ENCODE measurements at places on chromosomes 2 and 18.
A peak's percentile ranks its signal among the peaks of the same experiment; 100 is the strongest.

GRCh38 chr2:62415518-62415917, 90.5 kb downstream of the TMEM17 start:
- DNase-seq: no peak

- no peak for DNase-seq
These were observed at the start of gene SLC14A1 for GRCh38 chr18:45723567-45724355. SLC14A1 (plus strand) TSS chr18:45724181; CDS start chr18:45730321, 6,140 bp downstream.

DNA sequence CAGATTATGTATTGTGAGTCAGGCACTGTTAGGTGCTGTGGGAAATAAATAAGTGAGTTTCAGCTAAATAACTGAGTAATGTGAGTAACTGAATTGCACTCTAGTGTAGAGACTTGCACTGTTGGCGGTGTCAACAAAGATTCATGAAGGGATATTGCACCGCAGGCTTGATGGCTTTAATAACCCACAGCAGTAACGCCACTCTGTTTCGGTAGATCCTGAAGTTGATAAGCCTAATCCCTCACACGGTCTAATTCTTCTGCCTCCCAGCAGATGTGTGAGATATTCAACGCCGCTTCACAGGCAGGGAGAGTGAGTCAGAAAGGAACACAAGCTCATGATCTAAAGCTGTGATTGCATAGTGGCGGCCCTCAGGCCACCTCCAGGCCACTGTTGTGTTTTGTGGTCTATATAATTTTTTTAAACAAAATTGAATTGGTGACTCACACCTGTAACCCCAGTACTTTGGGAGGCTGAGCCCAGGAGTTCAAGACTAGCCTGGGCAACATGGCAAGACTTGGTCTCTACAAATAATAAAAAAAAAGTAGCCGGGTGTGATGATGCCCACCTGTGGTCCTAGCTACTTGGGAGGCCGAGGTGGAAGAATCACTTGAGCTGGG, 94.3 kb downstream of the LIPG start:
- peak; percentile 41 for DNase-seq

DNA sequence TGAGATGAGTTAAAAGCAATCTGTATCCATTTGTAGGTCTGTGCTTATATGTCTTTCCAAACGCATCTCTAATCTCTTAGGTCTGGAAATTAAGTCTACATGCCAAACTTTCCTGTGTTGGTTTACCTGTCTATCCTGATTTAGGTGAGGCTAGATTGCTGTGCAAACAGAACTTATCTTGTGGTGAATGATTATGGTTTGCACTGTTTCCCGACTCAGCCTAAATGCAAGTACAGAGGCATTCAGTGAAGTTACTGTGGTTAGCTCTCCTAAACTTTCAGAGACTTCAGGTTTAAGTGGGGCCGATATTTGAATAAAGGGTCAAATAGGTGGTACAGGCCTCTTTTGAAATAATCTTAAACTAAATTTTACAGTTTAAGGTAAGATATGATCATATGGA, 103.5 kb downstream of the ICOS start:
- DNase-seq: no peak

- DNase-seq: no peak
These were observed 25.8 kb downstream of the PLEKHA3 start for GRCh38 chr2:178506101-178506500.

GRCh38 chr18:78621141-78621755, 358.4 kb upstream of the SALL3 start:
- no peak for DNase-seq

- no peak for DNase-seq
These were observed 78.7 kb downstream of the NCAPH start for GRCh38 chr2:96414161-96414710.

- no peak for DNase-seq
These were observed 104.3 kb downstream of the ARL6IP6 start for GRCh38 chr2:152822676-152823075.

DNA sequence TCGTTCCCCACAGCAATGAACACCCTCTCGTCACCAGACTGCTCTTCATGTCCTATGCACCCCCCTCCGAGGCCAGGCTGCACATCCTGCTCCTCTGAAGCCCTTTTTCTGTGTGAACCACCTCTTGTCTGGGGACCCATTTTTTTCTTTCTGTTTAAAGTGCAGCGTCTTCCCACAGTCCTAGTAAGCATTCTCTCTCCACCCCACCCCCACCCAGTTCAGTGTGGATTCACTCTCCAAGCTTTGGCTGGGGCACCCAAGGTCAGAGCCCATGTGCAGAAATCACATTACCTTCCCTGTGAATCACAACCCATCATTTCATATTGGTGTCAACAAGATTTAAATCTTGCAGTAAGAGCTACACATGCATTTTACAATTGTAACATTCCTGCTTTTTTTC, 26.4 kb upstream of the PKDCC start:
- peak; percentile 33 for DNase-seq

DNA sequence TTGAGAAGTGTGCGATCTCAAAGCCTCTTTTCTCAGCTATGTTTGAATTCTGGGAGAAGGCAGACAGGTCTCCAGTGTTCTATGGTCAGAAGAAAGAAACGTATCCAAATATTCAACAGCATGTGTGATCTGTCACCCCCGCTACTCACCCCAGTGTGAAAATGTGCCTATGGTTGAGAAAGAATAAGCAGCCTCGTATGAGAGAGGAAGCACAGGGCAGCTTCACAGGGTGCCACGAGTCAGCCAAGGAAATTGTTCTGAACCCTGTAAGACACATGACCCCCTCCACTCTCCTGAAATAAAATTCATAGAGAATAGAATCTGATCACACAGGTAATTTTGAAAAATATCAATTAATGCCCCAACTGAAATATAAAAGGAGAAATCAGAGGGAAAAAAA, 8.0 kb upstream of the SF3B1 start:
- DNase-seq: no peak

- DNase-seq: no peak
These were observed 322.9 kb upstream of the RAB12 start for GRCh38 chr18:8286303-8286702.

- DNase-seq: no peak
These were observed 5.4 kb downstream of the ITSN2 start for GRCh38 chr2:24354957-24355356.

- DNase-seq: no peak
These were observed 144.1 kb downstream of the MYO1B start for GRCh38 chr2:191389288-191389687.

- DNase-seq: no peak
These were observed 69.4 kb downstream of the CABLES1 start for GRCh38 chr18:23204589-23205235.

DNA sequence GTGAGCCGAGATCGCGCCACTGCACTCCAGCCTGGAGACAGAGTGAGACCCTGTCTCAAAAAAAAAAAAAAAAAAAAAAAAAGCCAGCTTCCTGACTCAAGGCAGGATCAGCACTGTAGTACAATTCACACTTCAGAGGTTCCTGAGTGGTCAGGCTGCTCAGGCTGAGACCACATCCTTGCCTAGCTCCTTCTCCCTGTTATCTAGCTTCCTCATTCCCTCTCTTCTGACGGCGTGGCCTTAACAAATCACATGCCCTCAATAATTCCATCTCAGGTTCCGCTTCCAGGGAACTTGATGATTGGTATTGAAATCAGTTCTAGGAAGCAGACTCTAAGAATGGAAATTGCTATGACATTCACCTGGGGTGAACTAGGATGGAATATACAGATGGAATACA, 29.8 kb upstream of the KDM3A start:
- DNase-seq: no peak

DNA sequence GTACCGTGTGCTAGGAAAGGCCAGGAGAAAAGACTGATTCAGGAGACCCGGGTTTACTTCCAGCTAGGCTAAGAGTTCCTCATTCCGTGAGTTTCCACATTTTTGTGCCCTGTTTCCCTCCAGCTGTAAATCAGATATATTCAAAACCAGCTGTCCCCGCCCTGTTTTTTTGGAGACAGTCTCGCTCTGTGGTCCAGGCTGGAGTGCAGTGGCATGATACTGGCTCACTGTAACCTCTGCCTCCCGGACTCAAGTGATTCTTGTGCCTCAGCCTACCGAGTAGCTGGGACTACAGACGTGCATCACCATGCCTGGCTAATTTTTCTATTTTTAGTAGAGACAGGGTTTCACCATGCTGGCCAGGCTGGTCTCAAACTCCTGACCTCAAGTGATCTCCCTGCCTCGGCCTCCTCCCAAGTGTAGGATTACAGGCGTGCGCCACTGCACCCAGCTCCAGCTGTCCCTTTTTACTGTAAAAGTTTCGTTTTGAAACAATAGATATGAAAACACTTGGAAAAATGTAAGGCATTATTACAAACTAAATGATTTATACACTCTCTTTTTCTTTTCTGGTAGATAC, 112.8 kb upstream of the SEC11C start:
- DNase-seq: no peak

DNA sequence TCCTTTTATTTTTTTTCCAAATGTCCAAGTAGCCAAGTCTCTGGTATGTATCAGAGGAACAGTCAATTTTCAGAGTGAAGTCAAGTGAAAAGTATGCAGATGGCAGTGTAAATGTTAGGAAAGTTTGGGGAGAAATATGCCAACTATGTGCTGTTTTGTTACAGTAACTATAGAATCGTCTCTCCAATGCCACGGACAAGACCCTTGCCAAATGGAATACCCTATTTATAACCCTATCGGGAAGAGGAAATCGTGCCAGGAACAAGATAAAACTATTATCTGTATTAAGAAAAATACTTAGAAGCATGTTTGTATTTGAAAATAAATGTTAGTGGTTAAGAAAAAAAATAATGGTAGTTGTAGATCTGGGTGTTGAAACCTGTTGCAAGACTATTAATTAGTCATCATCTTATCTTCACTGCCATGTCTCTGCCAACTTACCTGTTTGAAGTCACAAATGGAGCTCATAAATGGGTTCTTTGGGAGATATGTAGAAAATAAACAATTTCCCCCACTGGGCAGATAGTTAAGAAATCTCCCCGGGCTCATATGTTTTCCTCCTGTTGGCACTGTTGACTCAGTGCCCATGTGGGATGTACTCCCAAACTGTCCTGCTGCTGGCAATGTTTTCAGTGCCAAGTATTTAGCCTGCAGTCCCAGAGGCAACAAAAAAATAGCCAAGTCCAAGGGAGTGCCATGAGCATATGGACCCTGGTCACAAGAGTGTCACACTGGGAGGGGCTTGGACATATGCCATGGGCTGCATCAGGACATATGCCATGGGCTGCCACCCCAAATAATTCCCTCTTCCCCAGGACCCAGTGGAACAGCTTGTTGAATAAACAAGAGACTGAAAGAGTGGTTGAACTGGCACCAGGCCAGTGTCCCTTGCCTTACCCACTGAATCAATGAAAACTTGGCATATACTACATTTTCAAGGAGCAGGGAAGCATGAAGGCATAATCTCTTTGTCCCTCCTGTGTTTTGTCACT, 366.9 kb downstream of the OSR1 start:
- DNase-seq: peak; percentile 89

GRCh38 chr18:32200766-32201165, 10.9 kb downstream of the MEP1B start:
- no peak for DNase-seq

DNA sequence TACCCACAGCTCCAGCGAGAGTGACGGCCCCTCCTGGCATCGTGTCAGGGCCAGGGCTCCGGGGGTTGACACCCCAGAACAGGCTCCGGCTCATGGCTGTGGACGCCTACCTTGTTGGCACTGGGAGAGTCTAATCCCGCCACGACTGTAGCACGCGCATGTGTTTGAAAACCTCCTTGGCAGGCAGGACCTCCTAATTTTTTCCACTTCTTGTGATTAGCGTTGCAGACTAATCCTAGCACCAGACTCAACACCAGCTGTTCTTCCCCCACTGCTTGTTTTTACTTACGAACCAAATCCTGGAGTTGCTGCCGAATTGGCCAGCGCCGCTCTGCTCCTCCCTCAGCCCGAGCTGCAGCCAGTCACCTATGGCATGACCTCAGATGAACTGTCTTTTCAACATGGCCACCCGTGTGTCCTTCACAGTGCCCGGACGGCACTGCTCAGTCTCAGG, 110.7 kb downstream of the KLHL29 start:
- no peak for DNase-seq

DNA sequence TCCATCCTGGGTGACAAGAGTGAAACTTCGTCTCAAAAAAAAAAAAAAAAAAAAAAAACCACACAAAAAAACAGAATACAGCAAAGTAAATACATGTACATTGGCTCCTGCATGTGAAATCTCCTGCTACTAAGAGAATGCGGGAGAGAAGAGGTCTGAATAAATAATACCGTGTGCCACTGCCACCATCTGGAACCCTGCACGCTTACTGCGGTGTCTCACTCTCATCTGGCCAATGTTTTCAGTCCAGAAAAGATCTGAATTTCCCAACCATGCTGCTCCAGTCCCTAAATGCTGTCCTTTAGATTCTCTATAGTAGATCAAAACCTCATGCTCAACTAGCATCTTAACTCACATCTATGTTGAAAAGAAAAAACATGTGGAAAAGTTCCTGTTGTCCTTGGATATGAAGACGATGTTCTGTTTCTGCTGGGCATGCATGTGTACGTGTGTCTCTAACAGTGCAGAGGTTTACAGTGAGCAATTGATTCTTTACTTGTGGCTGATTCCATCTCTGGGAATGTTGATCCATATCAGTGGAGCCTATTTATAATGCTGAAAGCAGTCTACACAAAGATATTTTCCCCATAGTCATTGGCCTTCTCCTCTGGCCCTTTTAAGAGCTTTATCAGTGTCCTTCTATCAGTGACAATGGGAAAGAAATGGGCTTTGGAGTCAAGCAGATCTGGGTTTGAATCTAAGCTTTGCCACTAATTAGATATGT, 11.9 kb downstream of the STON1 start:
- no peak for DNase-seq

- no peak for DNase-seq
These were observed 10.0 kb upstream of the ASAP2 start for GRCh38 chr2:9196637-9197036.

- DNase-seq: no peak
These were observed 113.8 kb downstream of the GALNT1 start for GRCh38 chr18:35695384-35695783.

GRCh38 chr18:76765649-76766048, 56.7 kb upstream of the ZNF236 start:
- no peak for DNase-seq

DNA sequence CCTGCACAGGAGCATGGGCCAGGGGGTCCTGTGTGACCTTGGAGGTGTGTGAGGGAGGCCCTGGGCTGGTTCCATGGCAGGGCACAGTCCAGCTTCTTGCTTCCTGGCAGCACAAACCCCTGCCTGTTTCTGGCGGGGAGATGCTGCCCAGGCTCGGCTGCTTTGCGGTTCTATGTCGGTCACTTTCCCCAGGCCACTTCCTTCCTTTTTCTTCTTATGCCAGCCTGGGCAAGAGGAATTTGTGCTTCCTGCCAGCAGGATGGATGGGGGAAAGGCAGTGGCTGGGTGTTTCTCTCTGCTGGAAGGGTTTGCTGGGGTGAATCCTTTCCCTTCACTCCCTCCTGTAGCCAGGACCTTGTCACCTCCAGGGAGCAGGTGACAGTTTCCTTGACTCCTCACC, 24.3 kb downstream of the ASAP2 start:
- no peak for DNase-seq

- no peak for DNase-seq
These were observed 144.5 kb downstream of the BCL11A start for GRCh38 chr2:60408811-60409530.

All from AG09309 (cell line).